ENCODE measurements at places on chromosomes 3 and 15. TPM values are rescaled to one million over a fixed set of nuclear protein-coding genes. Genes with fewer than 3 reads are reported as not detected.
A peak's percentile ranks its signal among the peaks of the same experiment; 100 is the strongest.

PLA2G4D gene
- total RNA-seq = 0.33 TPM

TGM5 gene
- total RNA-seq = not detected

DNA sequence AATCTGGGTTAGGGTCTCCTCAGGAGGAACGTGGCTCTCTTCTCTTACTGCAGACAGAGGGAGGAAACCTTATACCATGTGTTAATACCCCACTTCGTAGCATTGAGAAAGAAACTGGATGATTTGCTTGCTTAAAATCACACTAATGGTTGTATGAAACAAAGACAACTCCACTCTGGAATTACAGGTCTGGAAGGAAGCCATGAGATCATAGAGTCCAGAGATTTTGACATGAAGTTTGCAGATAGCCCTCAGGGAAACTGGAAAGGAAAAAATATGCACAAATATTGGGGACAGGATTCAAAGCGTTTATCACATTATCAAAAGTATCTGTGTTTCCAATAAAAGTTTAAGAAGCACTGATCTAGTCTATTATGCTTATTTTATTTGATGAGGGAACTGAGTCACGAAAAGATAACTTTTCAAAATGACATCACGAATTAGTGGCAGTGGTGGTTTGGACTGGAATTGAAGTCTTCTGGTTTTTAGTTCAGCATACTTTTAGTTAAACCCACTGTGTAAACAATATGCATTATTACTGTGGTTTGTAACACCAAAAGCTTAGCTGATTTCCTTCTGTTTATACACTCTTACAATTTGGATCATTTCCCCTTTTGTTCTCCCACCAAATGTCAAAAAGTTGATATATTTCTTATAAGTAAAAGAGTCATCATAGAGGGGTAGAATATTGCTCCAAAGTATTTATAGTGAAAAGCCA lies 16.8 kb downstream of the FGF7 start:
- H3K27ac ChIP-seq = no peak overlapping the region
- no peaks in the 10 kb centered on the region for H3K4me1 ChIP-seq
- DNase-seq = no peak
- no peak overlapping the region for H3K4me3 ChIP-seq

TTLL13 gene
- not detected for total RNA-seq

DNA sequence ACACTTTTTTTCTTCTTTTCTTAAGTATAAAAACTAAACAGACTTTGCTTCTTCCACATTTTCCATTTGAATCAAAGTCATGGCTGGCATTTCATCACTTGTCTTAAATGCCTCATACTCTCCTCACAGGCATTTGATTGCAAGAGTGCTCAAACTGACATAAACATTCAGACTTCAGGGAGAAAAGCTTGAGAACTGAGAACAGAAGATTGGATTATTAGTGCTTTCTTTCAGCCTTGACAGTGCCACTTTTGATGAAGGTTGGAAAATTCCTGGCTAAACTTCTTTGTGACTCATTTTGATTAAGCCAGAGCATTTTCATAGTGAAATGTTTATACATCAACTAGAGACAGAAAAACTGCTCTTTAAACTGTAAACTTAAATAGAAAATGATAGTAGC lies 544.4 kb downstream of the DIPK2A start:
- H3K36me3 ChIP-seq = no peaks in the 10 kb centered on the region
- H3K4me1 ChIP-seq = no peaks in the 10 kb centered on the region
- H3K27me3 ChIP-seq = no peaks in the 10 kb centered on the region
- H3K4me3 ChIP-seq = no peak overlapping the region

UACA gene
- total RNA-seq = 38.0 TPM

DNA sequence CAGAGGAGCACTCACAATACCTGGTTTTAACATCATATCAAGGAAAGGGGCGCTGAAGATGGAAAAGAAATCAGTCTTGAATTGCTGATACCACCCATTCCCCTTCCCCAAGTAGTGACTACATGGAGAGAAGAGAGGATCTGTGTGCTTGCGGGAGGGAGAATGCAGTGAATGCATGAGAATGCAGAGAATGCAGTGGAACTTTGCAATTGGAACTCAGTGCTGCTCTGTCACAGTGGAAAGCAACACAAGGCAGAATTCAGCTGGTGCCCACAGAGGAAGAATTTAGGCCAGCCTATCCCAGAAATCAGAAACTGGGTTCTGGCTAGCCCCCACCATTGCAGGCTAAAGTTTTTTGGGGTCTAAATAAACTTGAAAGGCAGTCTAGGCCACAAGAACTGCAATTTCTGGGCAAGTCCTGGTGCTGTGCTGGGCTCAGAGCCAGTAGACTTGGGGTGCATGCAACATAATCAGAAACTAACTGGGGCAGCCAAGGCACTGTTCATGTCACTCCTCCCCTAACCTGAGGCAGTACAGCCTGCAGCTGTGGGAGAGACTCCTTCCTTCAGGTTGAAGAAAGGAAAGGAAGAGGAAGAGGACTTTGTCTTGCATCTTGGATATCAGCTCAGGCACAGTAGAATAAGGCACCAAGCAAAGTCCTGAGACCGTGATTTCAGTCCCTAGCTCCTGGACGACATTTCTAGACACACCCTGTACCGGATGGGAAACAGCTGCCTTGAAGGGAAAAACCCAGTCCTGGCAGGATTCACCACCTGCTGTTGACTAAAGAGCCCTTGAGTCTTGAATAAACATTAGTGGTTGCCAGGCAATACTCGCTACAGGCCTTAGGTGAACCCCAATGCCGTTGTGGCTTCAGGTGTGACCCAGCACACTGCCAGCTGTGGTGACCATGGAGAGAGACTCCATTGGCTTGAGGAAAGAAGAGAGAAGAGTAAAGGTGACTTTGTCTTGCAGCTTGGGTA lies 329.3 kb downstream of the TBL1XR1 start:
- no peak overlapping the region for H3K27ac ChIP-seq
- H3K36me3 ChIP-seq = peaks cover 12% of the 10 kb centered on the region
- no peak overlapping the region for H3K4me3 ChIP-seq
- DNase-seq = no peak

GRCh38 chr3:177835008-177835407 lies 637.7 kb upstream of the TBL1XR1 start:
- H3K27ac ChIP-seq = no peak overlapping the region
- H3K4me1 ChIP-seq = no peaks in the 10 kb centered on the region
- H3K4me3 ChIP-seq = no peak overlapping the region
- H3K27me3 ChIP-seq = no peaks in the 10 kb centered on the region

DNA sequence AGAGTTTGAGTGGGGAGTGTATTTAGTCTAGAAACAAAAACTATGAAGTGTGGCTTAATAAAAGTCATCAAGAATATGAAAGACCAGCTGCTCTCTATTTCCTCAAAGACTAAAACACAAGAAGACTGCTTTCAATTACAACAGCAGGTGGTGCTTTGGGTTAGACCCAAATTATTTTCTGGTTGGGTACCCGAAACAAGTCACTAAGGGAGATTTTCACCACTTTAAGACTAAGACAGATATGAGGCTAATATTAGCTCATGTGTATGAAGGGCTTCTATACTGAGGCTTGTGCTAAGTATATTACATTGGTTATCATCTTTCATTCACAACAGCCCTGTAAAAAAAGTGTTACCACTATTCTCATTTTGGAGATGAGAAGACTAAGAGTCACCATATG lies 43.1 kb downstream of the COL8A1 start:
- no peak for DNase-seq
- no peak overlapping the region for H3K27ac ChIP-seq
- H3K36me3 ChIP-seq = no peaks in the 10 kb centered on the region
- no peaks in the 10 kb centered on the region for H3K27me3 ChIP-seq
- H3K4me1 ChIP-seq = no peaks in the 10 kb centered on the region
- no peak overlapping the region for H3K4me3 ChIP-seq

TLR9 gene
- total RNA-seq = not detected

DNA sequence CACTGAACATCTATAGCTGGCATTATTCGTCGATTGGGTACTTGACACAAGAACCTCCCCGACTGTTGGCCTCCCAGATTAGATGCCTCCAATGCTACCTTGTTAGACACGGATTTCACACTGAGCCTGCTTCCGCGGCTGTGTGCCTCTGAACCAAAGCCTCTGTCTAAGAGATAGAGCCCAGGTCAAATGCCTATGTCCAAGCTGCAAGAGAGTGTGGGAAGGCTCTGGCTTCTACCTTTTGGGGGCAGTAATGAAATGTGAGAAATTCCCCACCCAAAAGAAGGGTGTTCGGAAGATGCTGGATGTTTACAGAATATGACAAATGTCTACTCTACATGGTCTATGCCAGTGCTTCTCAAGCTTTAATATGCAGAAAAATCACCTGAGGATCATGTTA lies 2.0 kb upstream of the RPUSD2 start:
- no peak overlapping the region for H3K4me3 ChIP-seq
- DNase-seq = peak; percentile 49

NOX5 gene
- total RNA-seq = not detected

SLC24A5 gene
- not detected for total RNA-seq

DNA sequence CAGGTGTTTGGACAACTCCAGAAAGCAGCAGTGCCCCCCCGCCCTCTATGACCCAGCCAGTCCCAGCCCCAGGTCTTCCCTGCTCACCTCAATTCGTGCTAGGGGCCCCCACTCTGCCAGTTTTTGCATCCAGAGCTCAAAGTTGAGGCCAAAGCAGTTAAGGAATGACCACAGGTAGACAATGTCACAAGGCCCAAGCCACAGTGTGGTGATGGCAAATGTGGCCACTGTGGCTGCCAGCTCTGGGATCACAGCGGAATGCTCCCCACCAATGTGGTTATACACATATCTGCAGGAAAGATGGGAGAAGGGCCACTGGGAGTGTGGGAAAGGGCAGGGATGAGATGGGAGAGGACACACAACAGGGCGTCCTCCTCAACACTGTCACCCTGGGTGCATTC lies 8.2 kb downstream of the KLHL40 start:
- no peak overlapping the region for H3K4me3 ChIP-seq
- H3K36me3 ChIP-seq = no peaks in the 10 kb centered on the region
- no peaks in the 10 kb centered on the region for H3K4me1 ChIP-seq
- H3K27me3 ChIP-seq = no peaks in the 10 kb centered on the region
- no peak for DNase-seq

GRCh38 chr3:194139814-194140391 lies 4.0 kb downstream of the HES1 start:
- peak overlapping the region; percentile 2 for H3K4me3 ChIP-seq
- DNase-seq = no peak
- peaks cover 10% of the 10 kb centered on the region for H3K4me1 ChIP-seq

DNA sequence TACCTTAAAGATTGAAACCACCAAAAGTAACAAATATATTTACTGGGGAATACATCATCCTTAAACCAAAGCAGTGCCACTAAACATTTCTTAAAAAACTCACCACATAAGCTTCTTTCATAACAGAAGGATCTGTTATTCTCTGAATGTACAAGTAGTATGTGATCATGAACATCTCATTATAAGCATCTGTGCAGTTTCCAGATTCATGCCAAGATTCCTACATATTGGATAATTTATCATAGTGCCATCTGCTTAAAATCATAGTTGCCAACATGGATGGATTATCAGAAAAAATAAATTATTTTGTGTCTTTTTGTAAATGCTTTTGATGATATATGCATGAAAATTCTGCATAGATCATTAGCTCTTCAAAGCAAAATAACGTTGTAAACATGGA lies 21.8 kb upstream of the BCHE start:
- H3K4me1 ChIP-seq = no peaks in the 10 kb centered on the region
- no peaks in the 10 kb centered on the region for H3K36me3 ChIP-seq
- H3K27ac ChIP-seq = no peak overlapping the region

- no peaks in the 10 kb centered on the region for H3K27me3 ChIP-seq
- no peaks in the 10 kb centered on the region for H3K4me1 ChIP-seq
- no peak for DNase-seq
- no peaks in the 10 kb centered on the region for H3K36me3 ChIP-seq
- no peak overlapping the region for H3K27ac ChIP-seq
These were observed 136.0 kb upstream of the RAP2B start for GRCh38 chr3:153026026-153026425.

MUSTN1 gene
- total RNA-seq = 0.72 TPM

CADPS gene
- total RNA-seq = 5.4 TPM

DNA sequence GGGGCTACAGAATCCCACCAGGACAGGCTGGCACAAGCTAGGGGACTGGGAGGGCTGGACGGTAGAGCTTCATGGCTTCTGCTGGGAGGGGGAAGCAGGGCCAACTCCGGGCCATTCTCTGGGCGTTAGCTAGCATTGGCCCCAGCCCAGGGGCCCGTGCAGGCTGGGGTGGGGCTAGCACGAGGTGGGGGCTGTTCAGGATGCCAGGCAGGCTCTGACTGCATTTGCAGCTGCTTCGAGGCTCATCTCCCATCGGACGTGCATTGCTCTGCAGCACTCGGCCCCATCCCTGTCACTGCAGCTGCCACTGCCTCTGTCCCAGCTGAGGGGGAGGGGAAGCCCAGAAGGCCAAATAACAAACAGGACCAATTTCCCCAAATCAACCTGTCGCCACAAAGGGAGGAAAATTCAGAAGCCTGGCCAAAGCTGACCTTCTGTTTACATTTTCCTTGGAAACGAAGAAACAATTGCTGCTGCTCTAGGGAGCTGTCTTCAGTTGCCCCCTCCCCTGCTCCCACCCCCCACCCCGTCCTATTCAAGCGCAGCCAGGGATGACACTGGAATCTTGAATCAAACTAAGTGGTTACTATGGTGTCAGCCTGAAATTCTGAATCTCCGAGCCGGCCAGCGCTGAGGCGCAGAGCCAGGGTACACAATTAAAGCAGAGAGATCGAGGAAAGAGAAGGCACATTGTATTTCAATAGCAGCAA lies 138.8 kb upstream of the PRR20G start:
- no peak overlapping the region for H3K27ac ChIP-seq
- peak; percentile 18 for DNase-seq
- H3K27me3 ChIP-seq = no peaks in the 10 kb centered on the region
- H3K36me3 ChIP-seq = no peaks in the 10 kb centered on the region

MESP2 gene
- total RNA-seq = not detected

VGLL3 gene
- 19.7 TPM for total RNA-seq

CYP11A1 gene
- total RNA-seq = 1.7 TPM

- DNase-seq = peak; percentile 83
- peak overlapping the region; percentile 56 for H3K27ac ChIP-seq
- H3K4me3 ChIP-seq = peak overlapping the region; percentile 76
- H3K27me3 ChIP-seq = no peaks in the 10 kb centered on the region
- H3K4me1 ChIP-seq = peaks cover 4% of the 10 kb centered on the region
These were observed 136.4 kb downstream of the MAGI1 start for GRCh38 chr3:65902304-65902793.

DNA sequence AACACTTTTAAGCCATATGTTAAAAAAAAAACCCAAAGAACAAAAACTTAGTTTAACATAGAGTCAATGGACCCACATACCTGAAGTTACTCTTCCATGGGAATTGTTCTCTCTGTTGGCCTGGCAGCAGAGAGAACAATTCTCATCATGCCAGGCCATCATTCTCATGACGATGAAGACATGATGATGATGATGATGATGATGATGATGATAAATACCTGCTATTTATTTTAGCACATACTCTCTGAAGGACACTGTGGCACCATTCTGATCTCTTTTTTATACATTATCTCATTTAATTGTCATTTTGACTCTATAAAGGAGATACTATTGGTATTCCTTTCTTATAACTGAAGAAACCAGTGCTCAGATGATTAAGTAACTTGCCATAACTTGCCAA lies 366.9 kb downstream of the MFSD1 start:
- H3K4me3 ChIP-seq = no peak overlapping the region
- H3K27ac ChIP-seq = no peak overlapping the region
- DNase-seq = no peak
- H3K27me3 ChIP-seq = no peaks in the 10 kb centered on the region
- no peaks in the 10 kb centered on the region for H3K4me1 ChIP-seq
- no peaks in the 10 kb centered on the region for H3K36me3 ChIP-seq

Measured in H9 (cell line).